ENCODE measurements at places on chromosomes 12 and 14.

DNA sequence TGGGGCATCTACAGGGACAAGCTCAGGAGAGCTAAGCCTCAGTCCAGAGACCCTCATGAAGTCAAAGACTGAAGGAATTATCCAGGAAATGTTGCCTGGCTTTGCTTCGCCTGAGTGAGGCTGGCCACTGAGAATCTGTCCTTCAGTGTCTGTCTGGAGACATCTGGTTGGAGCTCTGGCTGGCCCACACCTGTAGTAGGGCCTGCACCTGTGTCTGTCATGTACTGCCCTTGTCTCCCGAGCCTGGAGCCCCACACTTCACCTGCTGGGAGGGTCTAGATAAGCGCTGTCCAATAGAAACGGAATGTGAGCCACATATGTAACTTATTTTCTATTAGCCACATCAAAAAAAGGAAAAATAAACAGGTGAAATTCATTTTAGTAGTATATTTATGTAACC is 9.9 kb upstream of the HDAC7 start:
- DNase-seq = no peak

- no peak for DNase-seq
Observed at GRCh38 chr14:93126111-93126510, 10.4 kb upstream of the ITPK1 start.

- DNase-seq = no peak
Observed at GRCh38 chr12:119594772-119595445, 1.3 kb downstream of the TMEM233 start.

DNA sequence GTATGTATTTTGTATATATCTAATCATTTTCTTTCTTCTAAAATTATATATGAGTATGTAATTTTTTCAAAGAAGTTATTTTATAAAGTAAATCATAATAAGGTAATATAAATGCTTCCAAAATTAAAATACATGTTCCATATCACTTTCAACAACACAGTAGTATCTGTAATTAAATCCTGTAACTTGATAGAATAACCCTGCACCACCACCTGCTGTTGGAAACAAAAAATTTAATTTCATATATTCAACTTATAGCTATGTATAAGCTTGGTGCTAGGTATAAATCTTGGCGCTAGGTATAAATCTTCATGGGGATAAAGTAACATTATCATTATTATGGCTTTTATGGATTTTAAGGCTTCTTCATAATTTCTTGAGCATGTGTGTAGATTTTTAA is 149.7 kb upstream of the DCN start:
- DNase-seq = no peak

DNA sequence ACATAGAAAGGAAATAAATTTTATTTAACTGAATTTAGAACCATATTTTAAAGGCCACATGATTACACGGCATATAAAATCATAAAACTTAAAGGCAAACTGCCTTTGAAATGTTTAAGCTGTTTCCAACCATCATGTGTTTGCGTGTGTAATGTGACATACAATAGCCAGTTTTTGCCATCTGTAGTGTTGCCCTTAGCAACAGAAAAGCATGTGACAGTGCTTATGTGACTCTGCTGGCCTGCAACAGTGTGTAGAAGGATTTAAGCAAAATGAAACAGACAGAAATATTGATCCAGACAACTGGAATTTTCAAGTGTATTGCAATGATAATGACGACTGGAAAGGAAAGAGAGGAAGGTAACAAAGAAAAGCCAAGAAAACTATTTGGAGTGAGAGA is 49.5 kb downstream of the TSPAN19 start:
- DNase-seq = no peak

DNA sequence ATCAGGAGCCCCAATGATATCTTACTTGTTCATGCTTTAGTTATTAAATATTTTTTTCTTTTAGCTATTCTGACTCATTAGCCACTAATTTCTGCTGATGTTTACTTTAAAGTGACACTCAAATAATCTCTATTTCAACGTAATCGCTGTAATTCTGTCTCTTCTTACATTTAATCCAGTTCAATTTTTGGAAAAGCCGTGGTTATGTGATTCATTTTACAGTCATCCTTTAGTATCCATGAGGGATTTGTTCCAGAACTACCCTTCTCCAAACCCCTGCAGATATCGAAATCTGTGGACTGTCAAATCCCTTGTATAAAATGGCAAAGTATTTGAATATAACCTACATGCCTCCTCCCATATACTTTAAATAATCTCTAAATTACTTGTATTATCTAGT is 1103.4 kb downstream of the LRFN5 start:
- no peak for DNase-seq

DNA sequence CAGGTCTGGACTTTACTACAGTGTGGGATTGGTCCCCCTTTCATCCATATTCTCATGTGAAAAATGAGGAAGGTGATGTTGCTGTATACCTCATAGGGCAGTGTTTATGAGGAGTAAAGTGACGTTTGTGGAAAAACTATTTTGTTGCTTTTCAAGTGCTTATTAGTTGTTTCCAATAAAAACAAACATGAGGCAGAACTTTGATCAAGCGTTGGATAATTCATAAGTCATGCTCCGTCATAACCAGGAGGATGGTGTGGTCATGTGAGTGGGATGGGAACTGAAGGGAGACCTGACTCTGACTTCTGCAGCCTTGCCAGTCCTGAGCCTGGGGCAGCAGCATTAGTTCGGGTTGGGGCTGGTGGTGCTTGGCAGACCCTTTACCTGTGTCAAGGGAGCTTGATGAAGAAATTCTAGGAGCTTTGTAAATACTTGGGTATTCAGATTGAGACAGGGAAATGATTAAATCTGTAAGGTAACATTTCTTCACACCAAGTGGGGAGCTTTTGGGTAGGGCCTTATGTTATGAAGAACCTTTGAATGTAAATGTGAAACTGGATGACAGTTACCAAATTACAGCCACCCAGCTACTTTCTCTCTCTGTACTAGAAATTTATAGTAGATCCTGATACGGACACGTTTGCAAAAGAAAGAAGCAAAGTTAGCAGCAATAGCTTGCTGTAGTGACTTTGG is 462.4 kb upstream of the RGS6 start:
- no peak for DNase-seq

GRCh38 chr14:74648601-74649000 is 36.6 kb upstream of the LTBP2 start:
- no peak for DNase-seq

Measured in stimulated activated CD8-positive, alpha-beta memory T cell treated with anti-CD3 and anti-CD28 coated beads, Interleukin-2, amount 100 ng/mL, for 1 hour (primary cell).